ENCODE measurements at places on chromosomes 1 and 21.

GRCh38 chr1:165134431-165134830 lies 222.1 kb downstream of the LMX1A start:
- DNase-seq = no peak

GRCh38 chr21:45481566-45481965 lies 60.7 kb downstream of the SLC19A1 start:
- no peak for DNase-seq

DNA sequence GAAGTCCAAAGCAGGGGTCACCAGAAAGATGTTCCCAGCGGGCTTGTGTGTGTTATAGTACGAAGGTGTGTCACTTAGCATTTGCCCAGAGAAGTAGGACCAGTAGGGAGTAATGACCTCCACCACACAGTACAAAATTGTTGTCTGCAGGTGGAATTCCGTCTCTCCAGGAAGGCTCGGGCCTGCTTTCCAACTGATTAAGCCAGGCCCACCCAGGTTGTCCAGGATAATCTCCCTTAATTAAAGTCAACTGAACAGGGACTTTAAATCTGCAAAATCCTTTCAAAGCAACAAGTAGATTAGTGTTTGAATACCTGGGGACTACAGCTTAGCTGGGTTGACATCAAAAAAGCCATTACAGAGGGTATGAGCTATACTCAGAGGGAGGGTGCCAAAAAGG lies 131.3 kb downstream of the BACH1 start:
- no peak for DNase-seq

DNA sequence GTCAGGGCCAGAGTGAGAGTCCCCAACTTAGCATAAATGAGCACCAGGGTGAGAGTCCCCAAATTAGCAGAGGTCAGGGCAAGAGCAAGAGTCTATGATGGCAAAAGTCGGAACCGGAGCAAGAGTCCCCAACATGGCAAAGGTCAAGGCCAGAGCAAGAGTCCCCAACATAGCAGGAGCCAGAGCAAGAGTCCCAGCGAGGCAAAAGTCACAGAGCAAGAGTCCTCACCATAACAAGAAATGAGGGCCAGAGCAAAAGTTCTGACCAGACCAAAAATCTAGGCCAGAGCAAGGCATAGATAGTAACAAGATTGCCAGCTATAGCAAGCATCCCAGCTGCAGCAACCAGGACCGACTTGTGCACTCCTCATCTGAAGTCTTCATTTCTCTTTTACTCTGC lies 3.1 kb downstream of the NSUN4 start:
- no peak for DNase-seq

- no peak for DNase-seq
Observed at GRCh38 chr21:25457411-25457810, 149.9 kb downstream of the MRPL39 start.

All from stimulated activated CD4-positive, alpha-beta T cell treated with anti-CD3 and anti-CD28 coated beads, Interleukin-4, amount 100 ng/mL, for 1 hour (primary cell).